ENCODE measurements at places on chromosomes 5 and 9.

DNA sequence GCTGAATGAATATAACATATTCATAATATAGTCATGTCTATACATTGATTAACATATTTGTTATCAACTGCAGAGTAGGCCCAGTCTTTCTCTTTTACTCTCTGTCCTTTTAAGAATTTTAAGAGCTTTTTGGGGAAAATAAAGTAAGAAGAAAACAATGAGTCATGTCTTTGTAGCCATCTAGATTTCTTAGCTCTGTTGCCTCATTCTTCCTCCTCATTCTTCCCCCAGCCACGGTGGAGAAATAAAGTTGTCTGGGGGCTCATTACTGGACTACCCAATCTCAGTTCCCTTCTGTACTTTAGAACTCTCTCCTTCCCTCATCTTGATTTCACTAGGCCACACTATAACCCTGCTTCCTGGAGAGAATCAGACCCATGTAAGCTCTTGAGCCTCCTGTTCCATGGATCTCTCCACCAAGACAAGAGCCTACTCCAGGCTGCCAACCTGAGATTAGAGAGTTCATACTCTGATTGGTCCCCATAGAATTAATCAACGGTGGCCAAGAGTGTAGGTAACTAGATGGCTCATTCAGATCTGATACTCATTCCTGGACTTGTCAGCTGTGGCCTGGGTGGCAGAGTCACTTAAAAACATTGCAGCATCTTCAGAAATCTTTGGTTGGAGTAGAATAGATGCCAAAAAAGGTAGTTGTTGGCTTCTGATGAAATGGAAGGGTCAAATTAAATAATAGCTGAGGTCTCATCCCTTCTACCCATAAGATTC lies 44.2 kb downstream of the ITGA1 start:
- DNase-seq, result no peak

- no peak for DNase-seq
Measured at GRCh38 chr9:132185073-132186009, 23.5 kb downstream of the NTNG2 start.

GRCh38 chr5:88518131-88519016 lies 249.7 kb upstream of the TMEM161B start:
- DNase-seq, result no peak

DNA sequence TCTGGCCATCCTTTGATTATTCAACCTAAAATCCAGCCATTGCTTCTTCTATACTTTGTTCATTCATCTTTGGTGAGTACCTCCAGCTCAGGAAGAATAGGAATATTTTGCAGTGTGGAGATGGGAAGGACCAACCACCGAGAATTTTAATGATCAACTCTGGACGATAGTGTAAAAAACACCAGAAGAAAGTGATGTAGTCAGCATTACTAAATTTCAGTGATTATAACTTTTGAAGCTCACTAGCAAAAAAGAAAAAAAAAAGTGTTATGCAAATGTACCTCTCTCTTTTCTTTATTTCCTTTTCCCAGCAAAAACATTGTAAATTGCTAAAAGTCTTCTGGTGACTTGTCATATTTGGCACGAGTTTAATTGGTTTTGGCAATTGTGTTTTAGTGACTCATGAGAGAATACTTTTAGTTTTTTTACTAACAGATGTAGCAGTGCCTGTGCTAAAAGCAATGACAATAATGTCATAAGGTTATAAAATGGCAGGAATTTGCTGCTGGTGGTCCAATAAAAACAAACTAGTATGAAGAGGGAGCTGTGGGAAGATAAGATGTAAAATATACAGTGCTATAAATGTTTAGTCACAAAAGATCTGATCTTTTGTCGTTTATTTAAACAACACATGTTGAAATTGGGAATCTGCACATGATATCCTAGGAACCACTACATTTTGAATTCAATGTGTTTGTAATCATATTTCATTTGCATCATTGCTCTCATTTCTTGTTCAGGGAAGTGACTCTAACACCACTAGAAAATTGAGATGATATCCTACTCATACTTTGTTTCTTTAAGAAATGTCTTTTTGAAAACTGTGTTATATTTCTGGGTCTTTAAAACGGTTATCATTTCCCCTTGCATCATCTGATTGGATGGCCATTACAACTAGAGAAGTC lies 81.3 kb upstream of the ERCC6L2 start:
- no peak for DNase-seq

- no peak for DNase-seq
Measured at GRCh38 chr5:23840083-23840482, 332.7 kb downstream of the PRDM9 start.
